NCI-H2107 (cell line): ENCODE measurements at places on chromosomes 1 and 21.

DNA sequence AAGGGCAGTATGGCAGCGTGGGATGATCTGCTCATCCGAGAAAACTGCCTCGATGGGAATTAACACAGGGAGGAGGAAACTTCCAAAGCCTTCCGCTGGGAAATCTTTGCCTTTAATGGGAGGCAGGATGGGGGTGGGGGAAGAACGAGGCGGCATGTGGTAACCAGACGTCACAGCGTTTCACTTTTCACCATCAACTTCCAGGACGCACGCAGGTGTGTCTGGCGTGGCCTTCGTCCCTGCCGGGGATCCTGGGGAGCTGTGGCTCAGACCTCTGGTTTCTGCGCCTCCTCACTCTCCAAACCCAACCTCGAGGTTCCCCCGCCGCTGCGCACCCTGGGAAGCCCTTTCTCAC lies 282 bp downstream of the RSPH1 start:
- DNase-seq, result peak; percentile 66

- DNase-seq, result no peak
Observed at GRCh38 chr1:82337635-82338034, 536.9 kb downstream of the ADGRL2 start.

DNA sequence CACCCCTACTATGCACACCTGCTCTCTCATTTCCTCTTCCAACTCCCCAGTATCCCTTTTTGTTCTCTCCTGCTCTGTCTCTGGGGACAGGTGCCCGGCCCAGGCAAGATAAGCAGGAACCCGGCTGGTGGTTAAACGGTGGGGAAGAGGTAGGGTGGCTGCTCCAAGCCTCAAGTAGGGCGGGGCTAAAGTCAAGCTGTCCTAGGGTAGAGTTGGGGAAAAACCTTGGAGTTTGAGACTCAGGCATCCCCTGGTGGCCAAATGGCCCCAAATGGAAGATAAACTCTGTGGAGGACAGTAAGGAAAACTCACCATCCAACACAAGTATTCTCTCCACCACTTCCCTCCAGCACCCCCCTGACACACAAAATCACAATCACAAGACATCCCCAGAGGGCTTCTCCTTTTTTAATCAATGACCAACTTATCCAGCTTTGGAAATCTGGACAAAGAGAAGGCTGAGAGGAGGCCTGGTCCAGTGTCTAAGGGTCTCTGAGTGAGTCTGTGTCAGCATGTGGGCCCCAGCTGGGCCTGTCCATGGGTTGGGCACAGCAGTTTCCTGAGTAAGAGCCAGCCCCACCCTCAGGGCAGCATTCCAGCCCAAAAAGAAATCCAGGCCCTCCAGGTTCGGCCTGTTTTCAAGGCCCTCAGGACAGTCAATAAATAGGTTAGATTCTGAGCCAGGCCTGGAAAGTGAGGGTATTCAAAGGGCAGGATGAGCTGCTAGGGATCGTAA lies 9.8 kb downstream of the POMGNT1 start:
- DNase-seq, result peak; percentile 25

DNA sequence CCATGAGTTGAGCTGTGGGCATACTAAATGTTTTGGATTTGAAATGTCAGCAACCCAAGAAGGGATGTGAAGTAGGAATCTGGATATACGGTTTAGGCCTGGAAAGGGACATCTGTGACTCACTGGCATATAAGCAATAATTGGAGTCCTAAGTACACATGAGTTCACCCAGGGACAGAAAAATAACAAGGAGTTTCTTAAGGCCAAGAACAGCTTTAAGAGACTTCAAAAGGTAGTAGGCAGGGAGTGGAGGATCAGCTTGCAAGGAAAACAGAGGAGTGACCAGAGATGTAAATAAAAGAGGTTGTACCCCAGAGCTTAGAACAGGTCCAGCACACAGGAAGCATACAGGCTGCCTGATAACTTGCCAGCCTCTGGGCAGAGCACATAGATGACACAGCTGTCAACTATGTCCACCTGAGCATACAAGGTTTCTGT lies 28.1 kb downstream of the TMEM50B start:
- no peak for DNase-seq

DNA sequence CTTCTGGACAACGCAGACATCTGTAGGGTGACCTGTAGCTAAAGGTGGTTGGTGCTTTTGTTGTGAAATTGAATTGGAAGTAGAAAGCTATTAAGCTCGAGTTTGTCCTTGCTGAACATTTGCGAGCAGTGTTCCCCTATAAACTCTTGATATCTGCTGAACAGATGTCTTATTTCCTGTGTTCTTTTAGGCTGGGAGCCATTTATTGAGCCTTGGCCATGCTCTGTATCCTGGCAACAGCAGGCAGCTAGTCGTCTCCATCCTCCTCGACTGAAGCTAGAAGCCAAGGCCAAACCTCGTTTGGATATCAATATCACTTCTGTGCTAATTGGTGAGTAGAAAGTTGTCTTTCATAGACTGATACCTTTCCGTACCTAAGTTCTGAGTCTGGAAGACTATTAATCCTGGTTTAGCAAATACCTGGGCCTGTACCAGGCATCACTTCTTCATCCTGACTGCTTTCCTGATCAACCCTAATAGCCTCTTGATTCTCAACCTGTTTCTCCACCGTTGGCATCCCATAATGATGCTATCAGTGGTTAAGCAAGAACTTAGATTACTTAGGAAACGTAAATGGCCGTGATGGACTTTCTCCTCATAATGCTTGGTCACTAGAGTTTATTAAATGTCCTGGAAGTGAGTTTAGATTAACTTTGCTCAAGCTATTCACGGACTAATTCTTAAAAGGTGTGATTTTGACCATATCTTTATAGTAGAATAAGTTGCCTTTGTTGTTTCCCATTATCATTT lies 103.4 kb downstream of the VPS13D start:
- DNase-seq, result no peak

- DNase-seq, result no peak
Observed at GRCh38 chr1:22611530-22611947, 24.9 kb upstream of the C1QA start.

DNA sequence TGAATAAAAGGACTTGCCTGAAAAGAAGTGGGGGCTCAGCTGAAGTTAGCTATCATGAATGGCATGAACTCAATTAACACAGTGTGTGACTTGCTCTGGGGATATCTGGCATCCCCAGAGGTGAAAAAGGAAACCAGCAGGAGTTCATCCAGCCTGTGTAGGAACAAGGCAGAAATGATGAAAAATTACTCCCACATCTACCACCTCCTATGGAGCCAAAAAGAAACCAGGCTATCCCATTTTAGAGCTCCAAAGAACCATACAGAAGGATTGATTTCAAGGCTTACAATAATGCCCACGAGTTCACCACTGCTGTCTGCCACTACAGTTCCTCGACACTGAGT lies 25.3 kb downstream of the TP53BP2 start:
- no peak for DNase-seq

GRCh38 chr1:93878889-93879586 lies at the start of gene DNTTIP2:
DNTTIP2 (minus strand) TSS chr1:93879206; CDS start chr1:93879148, 58 bp downstream.
- peak; percentile 96 for DNase-seq

DNA sequence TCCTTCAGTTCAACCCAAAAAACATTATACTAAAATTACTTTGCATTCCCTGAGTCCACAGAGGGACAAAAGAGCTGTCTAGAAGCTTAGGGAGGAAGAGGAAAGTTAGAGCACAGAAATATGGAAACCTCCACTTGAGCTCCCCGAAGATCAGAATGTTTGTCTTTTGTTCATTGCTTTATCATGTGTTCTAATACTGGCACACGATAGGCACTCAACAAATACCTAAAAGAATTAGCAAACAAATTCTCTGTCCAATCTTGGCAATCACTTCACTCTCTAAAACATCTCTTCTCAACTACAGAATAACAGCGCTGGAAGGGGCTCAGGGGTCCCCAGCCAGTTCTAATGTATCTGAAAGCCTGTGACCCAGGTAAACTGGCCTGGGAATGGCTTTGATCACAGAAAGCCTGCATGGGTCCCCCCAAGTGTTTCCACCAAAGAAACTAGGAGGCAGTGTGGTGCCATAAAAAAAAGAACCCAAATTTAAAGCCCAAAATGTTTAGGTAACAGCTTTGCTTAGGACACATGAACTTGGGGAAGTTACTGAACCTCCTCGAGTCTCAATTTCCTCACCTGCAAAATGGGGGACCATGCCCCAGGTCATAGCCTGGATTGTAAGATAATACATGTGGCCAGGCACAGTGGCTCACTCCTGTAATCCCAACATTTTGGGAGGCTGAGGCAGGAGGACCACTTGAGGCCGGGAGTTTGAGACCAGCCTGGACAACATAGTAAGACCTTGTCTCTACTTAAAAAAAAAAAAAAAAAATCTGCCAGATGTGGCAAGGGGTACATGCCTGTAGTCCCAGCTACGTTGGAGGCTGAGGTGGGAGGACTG lies 45.8 kb downstream of the SSBP3 start:
- no peak for DNase-seq

GRCh38 chr1:180644526-180645192 lies 12.8 kb downstream of the XPR1 start:
- no peak for DNase-seq

- no peak for DNase-seq
Observed at GRCh38 chr1:174957829-174958228, 41.9 kb upstream of the CACYBP start.

GRCh38 chr1:156448134-156448967 lies 52.2 kb downstream of the MEF2D start:
- no peak for DNase-seq
